Fibroblast of the aortic adventitia (primary cell): ENCODE measurements at places on chromosomes 2 and 18. TPM values are rescaled to one million over a fixed set of nuclear protein-coding genes. Genes with fewer than 3 reads are reported as not detected.

Gene CYP1B1
- 146 and 199 TPM in 2 replicates for total RNA-seq

Gene TRPM8
- 0.63 TPM in 1 of 2 replicates, not detected in the other for total RNA-seq

Gene NT5C1B
- not detected in 2 replicates for total RNA-seq

Gene RAMP1
- total RNA-seq: 3.1 and 3.4 TPM in 2 replicates

Gene CROCC2
- under 0.01 and 0.41 TPM in 2 replicates for total RNA-seq

Gene ASXL3
- total RNA-seq: 0.54 TPM in 1 of 2 replicates, not detected in the other

Gene TYMS
- total RNA-seq: 1.1 and 25.7 TPM in 2 replicates

Gene SLC20A1
- 127 and 134 TPM in 2 replicates for total RNA-seq

Gene POTEI
- not detected in 2 replicates for total RNA-seq

Gene ALPI
- total RNA-seq: not detected in 2 replicates

Gene TXNDC2
- total RNA-seq: 0.16 and 0.27 TPM in 2 replicates

Gene IL36RN
- not detected in 2 replicates for total RNA-seq

Gene TMEM37
- not detected in 2 replicates for total RNA-seq

Gene STON1
- 24.6 and 79.9 TPM in 2 replicates for total RNA-seq

Gene CFC1
- not detected in 2 replicates for total RNA-seq

Gene CD8B
- not detected in 2 replicates for total RNA-seq

Gene C1GALT1C1L
- total RNA-seq: 0.16 and 0.36 TPM in 2 replicates

Gene MYO5B
- 0.09 and 0.16 TPM in 2 replicates for total RNA-seq

Gene RBM44
- 0.27 and 0.65 TPM in 2 replicates for total RNA-seq

Gene FHOD3
- 3.0 and 3.3 TPM in 2 replicates for total RNA-seq

Gene ITPRIPL1
- total RNA-seq: 2.5 and 3.4 TPM in 2 replicates

Gene TMEM200C
- 0.33 and 0.36 TPM in 2 replicates for total RNA-seq

Gene ST8SIA5
- total RNA-seq: 0.90 TPM in 1 of 2 replicates, not detected in the other

Gene OTOS
- total RNA-seq: not detected in 2 replicates

Gene LRRTM1
- 0.09 TPM in 1 of 2 replicates, not detected in the other for total RNA-seq

Gene ANO7
- total RNA-seq: 1.1 and 1.7 TPM in 2 replicates
